ENCODE measurements at places on chromosomes 6 and 20.

DNA sequence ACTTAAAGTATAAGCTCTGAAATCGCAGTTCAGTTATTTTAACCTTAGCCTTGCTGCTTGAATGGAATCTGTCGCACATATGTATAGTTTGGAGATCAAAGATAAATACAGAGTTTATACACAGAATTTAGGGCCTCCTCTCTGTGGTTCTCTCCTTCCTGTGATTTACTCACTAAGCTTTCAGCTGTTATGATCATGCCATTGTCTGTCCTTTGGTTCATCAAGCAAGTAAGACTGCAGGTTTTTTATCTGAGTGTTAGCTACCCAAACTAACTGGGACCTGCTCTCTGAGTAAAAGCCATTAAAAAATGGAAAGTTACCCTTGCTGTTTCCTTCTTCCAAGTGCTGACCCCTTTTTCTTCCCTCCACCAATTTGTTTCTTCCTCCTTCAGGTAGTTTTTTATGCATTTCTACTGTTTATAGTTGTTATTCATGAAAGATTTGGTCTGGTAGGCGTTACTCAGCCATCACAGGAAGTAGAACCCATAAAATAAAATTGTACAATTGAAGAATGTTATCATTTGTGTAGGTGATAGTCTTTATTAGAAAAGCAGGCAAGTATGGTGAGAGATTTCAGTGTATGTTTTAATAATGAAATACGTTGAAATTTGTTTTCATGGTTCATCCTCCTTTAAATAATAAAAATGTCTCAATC is 33.7 kb upstream of the SUMO4 start:
- DNase-seq = no peak

DNA sequence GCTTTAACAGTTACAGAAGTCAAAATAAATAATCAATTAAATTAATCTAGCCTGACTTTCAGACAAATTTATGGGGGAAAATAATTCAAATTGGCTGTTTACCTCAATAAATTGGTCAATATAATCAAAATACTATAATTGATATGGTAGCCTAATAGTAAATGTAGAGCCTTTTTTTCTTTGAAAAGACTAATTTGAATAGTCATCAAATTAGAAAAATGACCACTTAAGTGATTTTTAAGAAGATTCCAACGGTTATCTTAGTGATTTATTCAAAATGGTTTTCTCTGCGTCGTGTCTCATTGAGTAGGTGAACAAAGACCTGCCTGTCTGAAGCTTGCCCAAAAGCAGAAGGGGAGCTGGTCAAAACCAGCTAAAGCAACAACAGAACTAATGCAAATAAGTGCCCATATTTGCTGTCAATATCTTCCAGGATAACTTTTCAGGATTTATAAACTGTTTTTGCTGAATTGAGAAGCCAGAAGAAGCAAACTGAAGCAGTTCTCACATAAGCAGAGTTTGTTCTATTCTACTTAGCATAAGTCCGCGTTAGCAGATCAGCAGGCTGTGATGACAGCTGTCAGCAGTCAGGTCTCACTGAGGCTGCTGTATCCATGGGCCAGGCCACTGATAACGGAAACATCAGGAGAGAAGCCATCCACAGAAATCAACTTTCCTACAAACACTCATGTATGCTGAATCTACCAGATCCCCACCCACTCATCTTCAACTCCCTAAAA is 7.0 kb downstream of the RCAN2 start:
- DNase-seq = no peak

GRCh38 chr6:36973190-36973589 is 12.8 kb downstream of the MTCH1 start:
- DNase-seq = no peak

DNA sequence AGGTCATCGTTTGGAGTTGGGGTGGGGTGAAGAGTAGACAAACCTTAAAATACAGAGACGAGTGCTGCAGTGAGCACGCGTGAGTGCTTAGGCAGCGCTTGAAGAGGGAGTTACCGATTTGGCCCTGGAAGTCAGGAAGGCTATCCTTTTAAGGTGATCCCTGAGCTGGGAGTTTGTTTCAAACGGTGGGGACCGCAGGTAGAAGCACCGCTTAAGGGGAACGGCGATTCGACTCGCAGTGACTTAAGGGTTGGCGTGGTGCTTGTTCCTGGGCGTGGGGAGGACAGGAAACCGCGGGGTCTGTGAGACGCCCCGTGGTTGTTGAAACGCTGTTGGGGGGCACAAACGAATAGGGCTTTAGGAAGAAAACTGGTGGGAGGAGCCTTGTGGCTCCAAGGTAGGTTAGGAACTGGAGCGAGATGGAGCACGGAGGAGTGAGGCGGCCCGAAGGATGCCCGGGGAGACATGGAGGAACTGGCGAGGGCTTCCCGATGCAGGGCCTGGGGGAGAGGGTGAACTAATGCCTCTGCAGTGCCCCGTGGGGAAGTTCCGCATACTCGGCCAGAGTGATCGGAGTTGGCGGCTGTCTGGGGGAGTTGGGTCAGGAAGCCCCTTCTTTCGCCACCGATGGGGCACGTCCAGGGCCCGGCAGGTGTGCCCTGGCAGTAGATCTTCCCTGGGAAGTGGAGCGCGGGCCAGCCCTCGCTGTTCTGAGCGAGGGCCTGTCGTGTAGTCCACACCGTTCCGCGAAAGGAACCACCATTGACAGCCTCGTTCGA is 1.3 kb upstream of the CDYL start:
- peak; percentile 26 for DNase-seq

- DNase-seq = no peak
Measured at GRCh38 chr20:59682603-59683002, 78.3 kb downstream of the PHACTR3 start.
